ENCODE measurements at places on chromosomes 6 and 20. TPM values are rescaled to one million over a fixed set of nuclear protein-coding genes. Genes with fewer than 3 reads are reported as not detected.

Gene DEFB132
- total RNA-seq = not detected

Gene DSP
- total RNA-seq = 46.4 TPM

Gene CSE1L
- total RNA-seq = 226 TPM

Gene SLC35D3
- total RNA-seq = not detected

Gene ABHD16B
- 0.24 TPM for total RNA-seq

Gene PACRG
- total RNA-seq = not detected

Gene ENPP1
- 7.7 TPM for total RNA-seq

DNA sequence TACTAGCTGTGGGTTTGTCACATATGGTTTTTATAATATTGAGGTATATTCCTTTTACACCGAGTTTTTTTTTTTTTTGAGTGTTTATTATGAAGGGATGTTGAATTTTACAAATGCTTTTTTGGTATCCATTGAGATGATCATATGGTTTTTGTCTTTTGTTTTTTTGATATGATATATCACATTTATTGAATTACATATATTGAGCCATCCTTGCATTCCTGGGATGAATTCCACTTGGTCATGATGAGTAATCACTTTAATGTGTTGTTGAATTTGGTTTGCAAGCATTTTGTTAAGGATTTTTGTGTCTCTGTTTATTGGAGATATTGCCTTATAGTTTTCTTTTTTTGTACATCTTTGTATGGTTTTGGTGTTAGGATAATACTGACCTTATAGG lies 3.3 kb upstream of the ZNF337 start:
- H3K27me3 ChIP-seq = peaks cover 14% of the 10 kb centered on the region
- DNase-seq = no peak
- H3K4me1 ChIP-seq = no peaks in the 10 kb centered on the region
- peaks cover 5% of the 10 kb centered on the region for H3K36me3 ChIP-seq
- no peak overlapping the region for H3K27ac ChIP-seq

DNA sequence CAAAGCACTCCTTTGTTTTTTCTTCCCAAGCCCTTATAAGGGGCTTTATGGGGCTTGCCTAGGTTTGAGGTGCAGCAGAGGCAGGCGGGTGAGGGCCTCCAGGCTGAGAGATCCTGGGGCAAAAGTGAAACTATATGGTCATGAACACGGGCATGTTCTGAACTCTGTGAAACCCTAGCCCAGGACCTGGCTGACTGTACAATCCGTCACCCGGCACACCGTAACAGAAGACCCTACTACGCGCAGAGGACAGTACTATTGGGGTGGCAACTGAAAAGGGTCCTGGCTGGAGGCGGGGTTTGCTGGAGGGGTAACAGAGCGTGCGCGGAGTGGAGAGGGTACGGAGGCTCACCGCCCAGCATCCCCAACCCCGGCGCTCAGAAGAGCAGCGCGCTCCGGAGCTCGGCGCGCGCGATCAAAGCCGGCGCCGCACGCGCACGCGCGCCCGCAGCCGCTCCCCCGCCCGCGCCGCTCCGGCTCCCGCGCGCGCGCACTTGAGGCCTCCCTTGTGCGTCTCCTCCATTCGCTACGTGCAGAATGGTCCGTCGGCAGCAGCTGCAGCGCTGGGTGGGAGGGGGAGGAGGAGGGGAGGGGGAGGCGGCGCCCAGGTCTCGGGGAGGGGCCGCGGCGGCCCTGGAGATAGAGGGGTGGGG lies 54.2 kb downstream of the MRPL14 start:
- peak; percentile 89 for DNase-seq
- H3K36me3 ChIP-seq = peaks cover 45% of the 10 kb centered on the region
- peak overlapping the region; percentile 89 for H3K27ac ChIP-seq
- H3K27me3 ChIP-seq = no peaks in the 10 kb centered on the region
- peak overlapping the region; percentile 87 for H3K4me3 ChIP-seq
- peaks cover 75% of the 10 kb centered on the region for H3K4me1 ChIP-seq

- no peaks in the 10 kb centered on the region for H3K27me3 ChIP-seq
- H3K27ac ChIP-seq = peak overlapping the region; percentile 1
- peaks cover 17% of the 10 kb centered on the region for H3K4me1 ChIP-seq
- DNase-seq = no peak
These were observed 8.7 kb downstream of the NUDT3 start for GRCh38 chr6:34383656-34384320.

DNA sequence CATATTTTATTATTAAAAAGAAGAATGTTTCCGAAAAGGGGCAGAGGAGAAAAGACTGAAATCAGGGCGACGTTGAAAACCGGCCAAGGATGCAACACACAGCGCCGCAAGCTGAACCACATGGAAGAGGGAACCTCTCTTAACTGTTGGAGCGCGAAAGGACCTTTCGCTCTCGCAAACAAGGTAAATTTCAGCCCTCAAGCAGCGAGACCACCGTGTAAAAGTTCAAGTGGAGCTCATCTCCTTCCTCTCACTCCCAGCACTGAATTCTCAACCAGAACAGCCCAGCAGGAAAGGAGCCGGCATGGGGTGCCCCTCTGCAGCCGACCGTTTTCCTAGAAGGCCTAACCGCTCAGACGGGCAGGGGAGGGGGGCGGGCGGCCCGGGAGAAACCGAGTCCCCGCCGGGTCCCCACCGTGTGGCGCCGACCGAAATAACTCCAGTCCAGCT lies 621 bp downstream of the GPR63 start:
- H3K36me3 ChIP-seq = peaks cover 23% of the 10 kb centered on the region
- H3K27ac ChIP-seq = peak overlapping the region; percentile 47
- H3K27me3 ChIP-seq = peaks cover 9% of the 10 kb centered on the region
- H3K4me1 ChIP-seq = peaks cover 8% of the 10 kb centered on the region

DNA sequence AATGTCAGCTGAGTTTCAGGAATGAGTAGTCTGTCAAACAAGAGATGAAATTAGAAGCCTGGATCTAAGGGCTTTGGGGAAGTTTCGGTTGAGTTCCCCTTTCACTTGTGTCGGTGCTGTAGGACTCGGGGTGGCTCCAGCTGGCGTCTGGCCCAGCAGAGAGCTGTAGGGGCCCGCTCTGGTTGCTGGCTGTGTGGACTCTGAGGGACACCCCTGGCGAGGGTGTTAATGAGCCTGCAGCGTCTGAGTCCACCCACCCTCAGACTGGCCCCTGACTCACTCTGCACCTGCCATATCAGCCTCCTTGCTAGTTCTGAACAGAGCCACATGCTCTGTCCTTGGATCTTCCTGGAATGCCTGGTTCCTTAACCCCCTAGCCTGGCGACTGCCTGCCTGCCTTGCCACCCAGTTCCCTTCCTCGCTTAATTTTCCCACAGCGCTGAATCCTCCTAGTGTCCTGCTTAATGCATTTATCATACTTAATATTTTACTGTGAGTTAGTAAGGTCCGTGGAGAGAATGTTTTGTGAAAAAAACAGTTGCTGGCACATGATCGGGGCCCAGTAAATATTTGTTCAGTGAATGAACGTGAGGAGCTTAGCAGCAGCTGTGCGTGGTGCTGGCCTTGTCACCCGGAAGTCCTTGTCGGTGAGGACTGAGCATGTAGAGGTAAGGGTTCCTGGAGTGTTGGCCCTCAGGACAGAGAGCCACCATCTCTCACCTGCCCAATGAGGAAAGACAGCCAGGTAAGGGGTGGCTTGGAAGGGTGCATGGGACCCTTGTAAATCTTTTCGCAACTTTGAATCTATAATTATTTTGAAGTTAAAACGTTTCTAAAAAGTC lies 1.6 kb downstream of the DNAJC5 start:
- no peaks in the 10 kb centered on the region for H3K27me3 ChIP-seq
- H3K27ac ChIP-seq = peak overlapping the region; percentile 63
- H3K4me1 ChIP-seq = peaks cover 35% of the 10 kb centered on the region
- peak; percentile 46 for DNase-seq

GRCh38 chr20:56245761-56246160 lies 2.8 kb upstream of the MC3R start:
- DNase-seq = no peak
- H3K36me3 ChIP-seq = no peaks in the 10 kb centered on the region
- H3K4me3 ChIP-seq = no peak overlapping the region
- peaks cover 37% of the 10 kb centered on the region for H3K27me3 ChIP-seq

GRCh38 chr20:6583134-6583738 lies 184.2 kb upstream of the BMP2 start:
- H3K36me3 ChIP-seq = no peaks in the 10 kb centered on the region
- H3K4me3 ChIP-seq = no peak overlapping the region
- no peaks in the 10 kb centered on the region for H3K27me3 ChIP-seq

GRCh38 chr6:52650941-52651340 lies 20.0 kb upstream of the TMEM14A start:
- H3K27me3 ChIP-seq = peaks cover 63% of the 10 kb centered on the region
- no peak overlapping the region for H3K4me3 ChIP-seq
- DNase-seq = no peak
- H3K27ac ChIP-seq = no peak overlapping the region

- H3K27me3 ChIP-seq = peaks cover 13% of the 10 kb centered on the region
- H3K27ac ChIP-seq = no peak overlapping the region
- DNase-seq = no peak
- H3K4me3 ChIP-seq = no peak overlapping the region
These were observed 122.0 kb upstream of the SPTLC3 start for GRCh38 chr20:12886618-12887363.

GRCh38 chr6:110878751-110879522 lies 4.4 kb downstream of the AMD1 start:
- no peaks in the 10 kb centered on the region for H3K27me3 ChIP-seq
- peak overlapping the region; percentile 85 for H3K4me3 ChIP-seq
- DNase-seq = peak; percentile 29

GRCh38 chr6:112923940-112924587 lies 576.9 kb downstream of the RFPL4B start:
- H3K27me3 ChIP-seq = no peaks in the 10 kb centered on the region
- no peak overlapping the region for H3K4me3 ChIP-seq
- DNase-seq = no peak
- H3K4me1 ChIP-seq = no peaks in the 10 kb centered on the region

DNA sequence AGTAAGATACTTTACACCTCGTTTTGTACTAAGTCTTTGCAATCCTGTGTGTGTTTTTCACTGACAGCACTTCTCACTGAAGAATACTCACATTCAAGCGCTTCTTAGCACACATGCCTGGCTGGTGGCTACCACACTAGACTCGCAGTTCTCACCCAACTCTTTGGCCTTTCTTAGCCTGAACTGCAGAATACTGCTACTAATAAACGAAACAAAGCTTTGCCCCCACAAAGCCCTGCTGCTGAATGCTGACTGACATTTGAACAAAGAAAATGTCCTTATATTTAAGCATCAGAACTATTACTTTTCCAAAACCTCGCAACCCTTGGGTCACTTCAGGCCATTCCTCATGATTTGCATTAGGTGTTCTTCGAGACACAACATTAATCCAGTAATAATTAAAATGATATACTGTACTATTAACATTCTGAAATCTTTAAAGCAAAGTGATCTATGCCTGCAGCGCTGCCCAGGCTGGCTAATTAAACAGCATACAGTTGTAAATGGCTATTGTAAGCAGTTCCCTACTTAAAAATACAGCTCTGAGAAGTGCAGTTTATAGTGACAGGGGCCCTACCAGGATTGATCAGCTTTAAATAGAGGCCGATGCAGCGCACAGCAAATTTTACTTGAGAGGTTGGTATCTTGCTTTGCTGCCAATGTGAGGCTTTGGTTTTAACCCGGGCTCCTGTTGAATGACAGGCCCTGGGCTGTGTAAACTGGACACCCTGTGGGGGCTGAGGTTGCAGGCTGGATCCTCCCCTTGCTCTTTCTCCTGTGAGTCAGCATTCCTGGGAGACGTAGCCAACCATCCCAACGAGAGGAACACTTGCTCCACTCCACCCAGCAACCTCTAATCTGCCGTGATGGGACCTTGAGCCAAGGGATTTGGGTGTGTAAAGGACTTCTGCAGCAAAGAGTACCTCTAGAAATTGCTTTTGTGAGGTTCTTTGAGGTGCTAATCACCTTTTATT lies 899.0 kb downstream of the TFAP2A start:
- H3K27me3 ChIP-seq = no peaks in the 10 kb centered on the region
- H3K4me1 ChIP-seq = peaks cover 23% of the 10 kb centered on the region
- peaks cover 3% of the 10 kb centered on the region for H3K36me3 ChIP-seq
- H3K27ac ChIP-seq = no peak overlapping the region
- no peak overlapping the region for H3K4me3 ChIP-seq
- peak; percentile 25 for DNase-seq

- no peak overlapping the region for H3K27ac ChIP-seq
- no peak overlapping the region for H3K4me3 ChIP-seq
- H3K27me3 ChIP-seq = no peaks in the 10 kb centered on the region
- peaks cover 16% of the 10 kb centered on the region for H3K4me1 ChIP-seq
These were observed 6.1 kb upstream of the IFT52 start for GRCh38 chr20:43584448-43585136.

GRCh38 chr6:152184573-152184916 lies 377.1 kb downstream of the ESR1 start:
- no peaks in the 10 kb centered on the region for H3K27me3 ChIP-seq
- H3K36me3 ChIP-seq = no peaks in the 10 kb centered on the region
- no peak overlapping the region for H3K27ac ChIP-seq
- no peak for DNase-seq
- no peaks in the 10 kb centered on the region for H3K4me1 ChIP-seq
- no peak overlapping the region for H3K4me3 ChIP-seq

GRCh38 chr6:123507582-123507981 lies 129.2 kb downstream of the TRDN start:
- no peak for DNase-seq
- no peak overlapping the region for H3K27ac ChIP-seq
- no peaks in the 10 kb centered on the region for H3K4me1 ChIP-seq
- H3K27me3 ChIP-seq = no peaks in the 10 kb centered on the region

- H3K4me3 ChIP-seq = no peak overlapping the region
- no peak for DNase-seq
- H3K4me1 ChIP-seq = no peaks in the 10 kb centered on the region
- H3K27me3 ChIP-seq = no peaks in the 10 kb centered on the region
- no peaks in the 10 kb centered on the region for H3K36me3 ChIP-seq
These were observed 6.9 kb upstream of the POM121L2 start for GRCh38 chr6:27318973-27319372.

DNA sequence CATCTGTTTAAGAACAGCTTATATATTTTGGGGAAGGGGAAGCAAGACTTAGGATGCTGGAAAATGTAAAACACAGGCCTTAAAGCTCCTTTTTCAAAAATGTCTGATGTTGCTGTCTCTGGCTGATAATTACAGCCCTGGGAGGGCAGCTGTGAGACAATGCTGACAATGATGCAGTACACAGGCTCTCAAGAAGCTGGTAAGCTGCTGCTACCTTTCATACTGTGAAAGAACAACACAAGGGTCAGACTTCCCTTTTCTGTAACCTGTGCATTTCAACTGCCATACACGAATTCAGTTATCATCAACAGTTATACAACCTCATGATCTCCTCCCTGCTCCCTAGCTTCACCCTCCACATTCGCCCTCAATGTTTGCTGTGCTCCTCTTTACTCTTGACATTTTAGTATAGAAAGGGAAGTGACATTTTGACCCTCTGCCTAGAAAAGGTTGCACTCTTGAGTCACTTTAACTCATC lies 25.2 kb downstream of the MAP7 start:
- peaks cover 30% of the 10 kb centered on the region for H3K4me1 ChIP-seq
- H3K27me3 ChIP-seq = no peaks in the 10 kb centered on the region
- no peak for DNase-seq

- no peak overlapping the region for H3K4me3 ChIP-seq
- H3K4me1 ChIP-seq = no peaks in the 10 kb centered on the region
- H3K36me3 ChIP-seq = no peaks in the 10 kb centered on the region
- DNase-seq = no peak
- peaks cover 13% of the 10 kb centered on the region for H3K27me3 ChIP-seq
These were observed 118.4 kb upstream of the LY86 start for GRCh38 chr6:6470123-6470522.

All from Calu3 (cell line).